ENCODE measurements at places on chromosomes 4 and X.

DNA sequence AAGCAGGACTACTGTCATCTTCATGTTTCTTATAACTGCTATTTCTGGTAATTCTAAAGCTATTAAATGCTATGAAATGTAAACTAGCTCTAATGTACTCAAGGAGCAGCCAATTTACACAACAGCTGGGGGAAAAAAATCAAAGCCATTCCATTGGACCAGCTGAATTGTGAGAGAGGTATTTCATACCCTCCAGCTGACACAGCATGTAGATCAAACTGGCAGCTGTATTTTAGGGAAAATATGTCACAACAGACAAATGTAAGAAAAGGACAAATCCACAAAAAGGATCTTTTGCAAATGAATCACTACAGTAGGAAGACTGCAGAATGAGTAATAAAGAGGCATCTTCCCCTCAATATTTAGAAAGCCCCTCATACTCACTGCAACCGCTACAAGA is 65.2 kb upstream of the FAM47B start:
- no peak for DNase-seq

GRCh38 chr4:42159271-42160001 is 7.0 kb upstream of the BEND4 start:
- DNase-seq = no peak

- DNase-seq = no peak
Observed at GRCh38 chrX:46602468-46603102, 29.0 kb downstream of the CHST7 start.

- DNase-seq = no peak
Observed at GRCh38 chrX:3037218-3037617, 4.1 kb upstream of the ARSF start.

DNA sequence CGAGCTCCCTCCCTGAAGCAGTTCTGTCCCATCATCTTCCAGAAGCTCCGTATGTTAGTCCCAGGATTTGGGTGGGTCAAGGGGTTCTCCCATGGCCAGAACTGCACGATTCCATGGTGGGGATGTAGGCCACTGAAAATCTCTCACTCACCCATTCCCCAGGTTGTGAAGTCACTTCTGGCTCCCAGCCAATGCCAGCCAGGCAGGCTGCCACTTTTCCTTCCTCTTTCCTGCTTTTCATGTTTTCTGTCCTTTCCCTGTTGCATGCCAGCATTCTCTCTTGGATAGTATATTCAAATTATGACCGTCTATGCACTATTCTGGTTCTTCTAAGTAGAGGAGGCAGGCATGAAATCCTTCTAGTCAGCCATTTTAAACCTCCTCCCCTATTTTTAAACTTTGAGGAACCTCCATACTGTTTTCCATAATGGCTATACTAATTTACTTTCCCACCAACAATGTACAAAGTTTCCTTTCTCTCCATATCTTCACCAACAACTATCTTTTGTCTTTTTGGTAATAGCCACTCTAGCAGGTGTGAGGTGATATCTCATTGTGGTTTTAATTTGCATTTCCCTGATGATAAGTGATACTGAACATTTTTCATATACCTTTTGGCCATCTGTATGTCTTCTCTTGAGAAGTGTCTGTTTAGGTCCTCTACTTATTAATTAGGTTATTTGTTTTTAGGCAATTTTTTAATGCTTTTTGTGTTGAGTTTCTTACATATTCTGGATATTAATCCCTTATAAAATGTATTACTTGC is 182.1 kb upstream of the TET2 start:
- DNase-seq = no peak

DNA sequence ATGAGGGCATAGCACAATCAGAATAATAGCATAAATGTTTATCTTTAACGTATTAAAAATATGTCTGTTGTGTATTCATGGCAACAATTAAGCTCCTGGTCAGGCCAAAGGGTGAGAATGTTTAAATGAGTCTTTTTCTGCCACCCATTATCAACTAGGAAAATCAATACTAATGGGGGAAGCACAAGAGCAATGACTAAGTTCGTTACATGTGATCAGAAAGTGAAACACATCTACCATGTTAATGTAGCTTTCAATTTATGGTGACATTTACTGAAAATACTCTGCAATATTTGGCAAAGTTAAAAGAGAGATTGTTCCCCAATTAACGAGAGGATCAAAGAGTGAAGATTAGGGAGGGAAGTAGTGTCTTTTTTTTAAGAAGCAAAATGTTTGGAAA is 143.7 kb downstream of the NAA11 start:
- no peak for DNase-seq

DNA sequence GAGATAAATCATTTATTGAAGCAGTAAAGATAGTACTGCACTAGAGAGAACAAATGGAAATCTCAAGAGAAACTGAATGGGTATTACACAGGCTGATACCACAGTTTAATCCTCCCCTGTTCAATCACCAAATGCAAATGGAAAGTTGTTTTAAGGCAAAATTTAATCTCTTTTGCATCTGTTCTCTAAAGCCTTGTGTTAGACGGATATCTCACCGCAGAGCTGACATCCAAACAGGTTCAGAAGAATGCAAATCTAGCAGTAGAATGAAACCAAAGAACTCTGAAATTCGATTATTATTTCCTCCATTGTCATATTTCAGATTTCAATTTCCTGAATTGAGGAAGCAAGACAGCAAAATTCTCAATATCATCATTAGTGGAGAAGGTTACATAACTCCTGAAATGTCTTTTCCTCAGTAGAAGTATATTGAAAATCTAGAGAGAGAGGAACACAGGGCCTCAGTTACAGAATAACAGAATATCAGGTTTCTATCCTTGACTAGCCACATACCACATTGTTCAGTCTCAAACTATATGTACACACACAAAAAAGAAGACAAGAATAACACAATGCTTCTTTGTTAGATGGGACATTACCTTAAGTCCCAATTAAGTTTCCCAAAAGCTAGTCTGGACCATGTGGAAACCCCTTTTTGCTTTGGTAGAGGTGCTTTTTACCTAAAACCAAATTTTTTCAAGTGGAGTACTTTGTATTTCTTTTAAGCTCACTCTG is 94.1 kb upstream of the BANK1 start:
- no peak for DNase-seq

- DNase-seq = no peak
Observed at GRCh38 chr4:41882625-41883347, 52.4 kb upstream of the TMEM33 start.

DNA sequence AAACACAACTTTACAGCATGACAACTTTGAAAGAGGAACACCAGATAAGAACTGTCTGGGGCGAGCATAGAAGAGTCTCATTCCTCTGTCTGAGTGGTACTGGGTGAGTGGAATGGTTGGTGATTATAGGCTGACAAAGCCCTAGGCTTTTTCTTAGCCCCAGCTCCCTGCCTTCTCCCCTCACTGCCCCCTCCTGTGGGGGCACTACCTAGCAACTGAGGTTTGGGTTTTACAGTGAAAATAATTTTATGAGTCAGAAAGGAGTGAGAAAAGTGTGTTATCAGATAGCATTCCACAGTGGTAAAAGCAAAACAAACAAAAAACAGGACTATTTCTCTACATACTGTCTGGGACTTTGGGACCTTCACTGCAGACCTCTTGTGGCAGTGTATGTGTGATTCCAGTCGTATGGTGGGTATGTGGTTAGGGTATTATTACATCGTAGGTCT is 10.5 kb upstream of the TMEM165 start:
- no peak for DNase-seq

- DNase-seq = no peak
Observed at GRCh38 chr4:10020106-10020505, 1.2 kb downstream of the SLC2A9 start.

DNA sequence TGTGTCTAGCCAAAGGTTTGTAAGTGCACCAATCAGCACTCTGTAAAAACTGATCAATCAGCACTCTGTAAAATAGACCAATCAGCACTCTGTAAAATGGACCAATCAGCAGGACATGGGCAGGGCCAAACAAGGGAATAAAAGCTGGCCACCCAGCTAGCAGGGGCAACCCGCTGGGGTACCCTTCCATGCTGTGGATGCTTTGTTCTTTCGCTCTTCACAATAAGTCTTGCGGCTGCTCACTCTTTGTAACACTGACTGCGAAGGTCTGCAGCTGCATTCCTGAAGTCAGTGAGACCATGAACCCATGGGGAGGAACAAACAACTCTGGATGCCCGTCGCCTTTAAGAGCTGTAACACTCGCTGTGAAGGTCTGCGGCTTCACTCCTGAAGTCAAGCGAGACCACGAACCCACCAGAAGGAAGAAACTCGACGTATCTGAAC is 14.3 kb downstream of the HNRNPDL start:
- DNase-seq = no peak

GRCh38 chr4:11878241-11878640 is 449.5 kb upstream of the HS3ST1 start:
- DNase-seq = no peak

Measured in femur (tissue), 1 donor.